ENCODE measurements at places on chromosomes 11 and 22. TPM values are rescaled to one million over a fixed set of nuclear protein-coding genes. Genes with fewer than 3 reads are reported as not detected.

The HOATZ gene
- not detected for total RNA-seq

The HBE1 gene
- 0.29 TPM for total RNA-seq

The SMC1B gene
- total RNA-seq, result 0.03 TPM

The MEI1 gene
- not detected for total RNA-seq

The CSNK2A3 gene
- 2.3 TPM for total RNA-seq

The ZNRF3 gene
- total RNA-seq, result 7.5 TPM

The OR52N4 gene
- total RNA-seq, result not detected

The RTN4RL2 gene
- total RNA-seq, result 127 TPM

The CHADL gene
- not detected for total RNA-seq

The ALDH3B2 gene
- not detected for total RNA-seq

The OR4P4 gene
- not detected for total RNA-seq

The APOBEC3F gene
- total RNA-seq, result 2.6 TPM

The SLC22A6 gene
- total RNA-seq, result not detected

The ESAM gene
- total RNA-seq, result 9.1 TPM

The FGF4 gene
- total RNA-seq, result not detected

The APBB1 gene
- 16.9 TPM for total RNA-seq

The KIAA0930 gene
- 94.9 TPM for total RNA-seq

The TNNT3 gene
- not detected for total RNA-seq

The RANBP1 gene
- total RNA-seq, result 290 TPM

The OR52H1 gene
- not detected for total RNA-seq

The MS4A6A gene
- total RNA-seq, result not detected

The APOL3 gene
- 0.10 TPM for total RNA-seq

The ASCL3 gene
- not detected for total RNA-seq
